Neuronal stem cell (in vitro differentiated cells): ENCODE measurements at places on chromosomes 3 and 15.

GRCh38 chr15:84782346-84782745 is 34.0 kb downstream of the ZNF592 start:
- DNase-seq, result no peak

DNA sequence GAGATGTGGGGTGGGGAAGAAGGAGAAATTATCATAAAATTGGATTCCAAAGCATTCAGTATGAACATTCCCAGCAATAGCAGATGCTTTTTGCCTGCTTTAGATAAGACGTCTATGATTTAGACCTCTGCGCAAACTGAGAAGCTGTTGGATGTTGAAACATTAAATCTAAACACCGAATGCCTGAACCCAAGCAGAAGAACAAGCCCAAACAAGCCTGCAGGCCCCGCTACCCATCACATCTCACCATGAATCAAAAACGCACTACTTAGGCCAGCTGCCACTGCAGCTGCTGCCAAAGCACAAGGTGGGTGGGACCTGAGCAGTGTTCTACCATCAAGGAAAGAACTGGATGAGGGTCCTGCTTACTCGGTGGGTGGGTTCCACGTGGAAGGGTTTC is 24.4 kb upstream of the THBS1 start:
- no peak for DNase-seq

DNA sequence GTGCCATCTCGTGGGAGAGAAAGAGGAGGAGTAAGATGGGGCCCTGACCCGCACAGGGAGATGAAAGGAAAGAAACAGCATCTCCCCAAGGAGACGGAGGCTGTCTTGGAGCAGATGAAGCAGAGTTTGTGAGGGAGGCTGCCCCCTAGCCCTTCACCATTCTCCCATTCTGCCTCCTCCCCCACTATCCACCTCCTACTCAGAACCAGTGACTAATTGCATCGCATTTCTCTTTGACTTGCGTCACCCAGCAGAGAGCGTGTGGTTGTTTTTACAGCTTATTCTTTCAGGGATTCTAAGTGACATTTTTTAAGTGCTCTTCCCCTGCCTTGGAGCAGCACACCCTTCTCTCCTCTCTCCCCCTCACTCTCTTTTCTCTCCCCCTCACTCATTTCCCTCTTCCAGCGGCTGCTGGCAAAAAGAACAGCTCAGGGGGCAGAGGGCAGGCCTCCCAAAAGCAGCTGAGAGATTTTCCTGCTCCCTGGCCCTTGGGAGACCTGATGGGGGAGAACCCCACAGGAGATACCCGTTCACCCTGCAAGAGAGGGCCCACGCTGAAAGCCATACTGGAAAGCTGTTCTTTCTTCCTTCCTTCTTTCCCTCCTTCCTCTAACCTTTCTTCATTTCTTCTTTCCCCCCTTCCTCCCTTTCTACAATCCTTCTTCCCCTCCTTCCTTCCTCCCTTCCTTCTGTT is 91.8 kb downstream of the MRPL46 start:
- DNase-seq, result peak; percentile 8

DNA sequence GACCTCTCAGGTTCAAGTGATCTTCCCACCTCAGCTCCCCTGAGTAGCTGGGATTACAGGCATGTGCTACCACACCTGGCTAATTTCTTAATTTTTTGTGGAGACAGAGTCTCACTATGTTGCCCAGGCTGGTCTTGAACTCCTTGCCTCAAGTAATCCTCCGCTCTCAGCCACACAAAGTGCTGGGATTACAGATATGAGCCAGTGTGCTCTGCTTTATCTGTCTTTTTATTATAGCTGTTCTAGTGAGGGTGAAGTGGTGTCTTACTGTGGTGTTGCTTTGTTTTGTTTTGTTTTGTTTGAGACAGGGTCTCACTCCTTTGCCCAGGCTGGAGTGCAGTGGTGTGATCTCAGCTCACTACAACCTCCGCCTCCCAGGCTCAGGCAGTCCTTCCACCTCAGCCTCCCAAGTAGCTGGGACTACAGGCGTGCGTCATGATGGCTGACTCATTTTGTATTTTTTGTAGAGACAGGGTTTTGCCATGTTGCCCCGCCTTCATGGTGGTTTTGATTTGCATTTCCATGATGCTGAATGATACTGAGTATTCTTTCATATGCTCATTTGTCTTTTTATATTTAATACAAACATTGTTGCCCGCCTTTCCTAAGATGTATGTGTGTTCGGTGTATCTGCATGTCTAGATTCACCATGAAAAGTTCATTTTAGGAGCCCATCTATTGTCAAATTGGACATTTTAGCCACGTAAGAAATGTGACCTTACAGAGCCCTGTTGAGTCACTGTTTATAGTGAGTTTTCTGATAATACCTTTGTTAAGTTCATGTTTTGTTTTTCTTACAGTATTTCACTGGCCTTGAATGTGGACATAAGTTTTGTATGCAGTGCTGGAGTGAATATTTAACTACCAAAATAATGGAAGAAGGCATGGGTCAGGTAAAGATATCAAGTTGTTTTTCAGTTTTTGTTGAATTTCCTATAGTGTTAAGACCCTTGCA is 80.6 kb downstream of the ARIH1 start:
- DNase-seq, result no peak

DNA sequence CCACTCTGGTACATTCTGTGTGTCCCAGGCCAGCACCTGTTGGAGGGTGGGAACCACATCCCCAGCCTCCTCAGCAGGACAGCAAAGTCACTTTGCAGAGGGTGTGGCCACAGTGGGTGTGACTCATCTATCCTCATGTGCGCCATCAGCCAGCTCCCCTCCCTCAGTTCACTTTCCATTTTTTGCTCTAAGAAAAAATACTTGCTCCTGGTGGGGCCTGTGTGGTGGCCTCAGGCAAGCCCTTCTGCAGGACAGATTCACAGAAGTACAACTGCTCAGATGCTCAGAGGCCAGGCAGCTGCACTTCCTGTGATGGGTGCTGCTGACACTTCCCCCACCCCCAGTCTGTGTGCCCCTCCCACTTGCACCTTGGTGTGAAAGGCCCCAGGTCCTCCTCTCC is 78.3 kb upstream of the ALDH1L1 start:
- DNase-seq, result no peak

GRCh38 chr3:61334783-61335182 is 83.5 kb upstream of the FHIT start:
- no peak for DNase-seq

DNA sequence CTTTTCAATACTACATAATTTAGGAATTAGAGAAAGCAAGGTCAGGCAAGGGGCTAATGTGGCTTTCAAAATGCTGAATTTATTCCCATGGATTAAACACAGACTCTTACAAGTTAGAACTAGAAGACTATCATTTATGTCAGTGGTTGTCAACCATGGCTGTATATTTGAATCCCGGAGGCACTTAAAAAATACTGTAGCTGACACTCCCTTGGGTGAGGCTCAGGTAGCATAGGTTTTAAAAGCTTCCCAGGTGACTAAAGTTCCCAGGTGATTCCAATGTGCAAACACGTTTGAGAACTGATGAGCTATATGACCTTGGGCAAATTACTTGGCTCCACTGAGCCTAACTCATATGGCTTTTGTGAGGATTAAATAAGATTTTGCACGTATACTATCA is 29.6 kb downstream of the AAGAB start:
- DNase-seq, result no peak

DNA sequence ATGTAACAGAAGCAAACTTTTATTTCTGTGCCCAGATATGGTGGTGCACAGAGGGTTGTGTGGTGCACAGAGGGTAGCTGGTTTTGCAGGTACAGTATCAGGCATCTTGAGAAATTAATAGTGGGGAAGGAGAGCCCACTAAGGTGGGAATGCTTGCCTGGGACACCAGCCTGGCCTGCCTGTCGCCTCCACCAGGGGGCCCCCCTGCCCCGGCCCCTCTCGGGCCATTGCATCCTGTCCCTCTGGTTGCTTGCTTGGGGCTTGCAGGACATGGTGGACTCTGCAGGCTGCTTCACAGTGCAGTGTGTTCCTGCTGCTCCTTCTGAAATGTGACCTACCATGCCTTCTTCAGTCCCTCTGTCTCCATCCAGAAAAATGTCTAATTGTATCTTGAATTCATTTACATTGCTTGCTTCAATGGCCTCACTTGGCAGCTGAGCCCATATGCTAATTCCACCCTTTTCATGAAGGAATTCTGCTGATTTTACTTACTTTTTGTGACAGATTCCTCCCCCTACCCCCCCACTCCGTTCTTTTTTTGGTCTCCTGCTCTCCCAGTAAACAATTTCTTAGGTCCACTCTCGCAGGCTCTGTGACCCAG is 73.6 kb downstream of the EEFSEC start:
- peak; percentile 23 for DNase-seq

DNA sequence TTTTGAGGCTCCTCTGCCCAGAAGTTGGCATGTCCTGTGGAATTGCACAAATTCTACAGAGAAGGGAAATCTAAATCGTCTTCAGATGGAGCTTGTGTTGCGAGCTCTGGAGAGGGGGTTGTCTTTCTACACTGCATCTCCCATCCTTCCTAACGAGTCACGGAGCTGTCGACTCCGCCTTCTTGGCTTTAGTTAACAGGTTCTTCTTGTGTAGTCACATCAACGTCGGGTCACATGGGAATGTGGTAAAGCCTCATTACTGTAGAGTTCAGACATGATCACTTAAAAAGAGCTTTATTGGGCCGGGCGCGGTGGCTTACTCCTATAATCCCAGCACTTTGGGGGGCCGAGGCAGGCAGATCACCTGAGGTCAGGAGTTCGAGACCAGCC is 60.0 kb downstream of the DNASE1L3 start:
- no peak for DNase-seq

DNA sequence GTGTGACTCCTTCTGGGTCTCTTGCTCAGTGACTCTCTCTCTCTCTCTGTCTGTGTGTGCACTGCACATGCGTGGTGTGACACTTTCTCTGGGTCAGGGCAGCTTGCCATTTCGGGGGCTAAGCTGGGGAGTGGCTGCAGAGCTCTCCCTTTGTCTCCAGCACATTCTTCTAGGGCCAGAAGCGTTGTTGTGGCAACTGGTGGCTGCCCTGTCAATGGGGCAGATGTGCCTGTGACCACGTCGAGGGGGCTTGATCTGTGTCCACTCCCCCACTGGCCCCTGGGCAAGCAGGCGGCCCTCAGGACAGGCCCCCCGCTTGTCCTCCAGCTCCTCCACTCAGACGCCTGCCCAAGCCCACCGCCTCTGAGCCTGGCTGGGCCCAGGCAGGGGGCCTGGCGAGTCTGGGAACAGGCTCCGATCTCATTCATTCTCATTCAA is 67.8 kb downstream of the WNT7A start:
- peak; percentile 54 for DNase-seq

DNA sequence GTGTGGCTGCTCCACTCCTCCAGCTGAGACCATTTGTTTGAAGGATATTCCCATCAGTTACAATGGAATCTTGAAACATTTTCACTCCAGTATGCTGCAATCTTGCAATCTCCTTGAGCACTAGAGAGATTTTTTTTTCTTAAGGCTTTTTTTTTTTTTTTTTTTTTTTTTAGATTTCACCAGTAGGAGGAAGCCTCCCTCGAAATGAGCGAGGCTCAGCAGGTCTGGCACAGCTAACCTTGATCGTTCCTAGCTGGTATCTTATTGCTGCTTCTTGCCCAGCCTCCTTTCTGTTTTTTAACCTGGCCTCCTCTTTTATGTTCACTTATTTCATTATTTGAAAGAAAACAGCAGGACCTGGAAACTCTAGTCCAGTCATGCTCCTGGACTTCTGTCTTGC is 48.1 kb downstream of the RAP2B start:
- no peak for DNase-seq

DNA sequence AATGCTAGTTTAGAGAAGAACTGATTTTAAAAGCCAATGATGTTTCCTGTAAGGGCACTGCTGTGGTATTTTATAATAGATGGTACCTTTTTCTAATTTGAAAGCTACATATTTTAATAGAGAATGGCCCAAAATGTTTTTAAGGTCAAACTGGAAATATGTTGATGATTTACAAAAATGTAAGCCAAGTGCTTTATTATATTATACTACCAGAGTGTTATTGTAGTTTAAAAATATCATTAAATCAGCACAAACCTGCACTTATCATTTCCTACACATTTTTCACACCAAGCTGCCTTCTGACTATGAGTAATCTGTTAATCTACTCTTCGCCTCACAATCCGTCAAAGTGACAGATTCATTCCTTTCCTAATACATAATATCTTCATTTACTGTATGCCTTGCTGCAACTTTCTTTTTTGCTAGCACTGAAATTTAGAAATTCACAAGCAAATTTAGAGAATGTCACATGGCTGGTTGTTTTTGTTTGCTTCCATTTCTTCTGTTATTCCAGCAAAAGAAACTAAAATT is 126.4 kb upstream of the FAM3D start:
- no peak for DNase-seq

DNA sequence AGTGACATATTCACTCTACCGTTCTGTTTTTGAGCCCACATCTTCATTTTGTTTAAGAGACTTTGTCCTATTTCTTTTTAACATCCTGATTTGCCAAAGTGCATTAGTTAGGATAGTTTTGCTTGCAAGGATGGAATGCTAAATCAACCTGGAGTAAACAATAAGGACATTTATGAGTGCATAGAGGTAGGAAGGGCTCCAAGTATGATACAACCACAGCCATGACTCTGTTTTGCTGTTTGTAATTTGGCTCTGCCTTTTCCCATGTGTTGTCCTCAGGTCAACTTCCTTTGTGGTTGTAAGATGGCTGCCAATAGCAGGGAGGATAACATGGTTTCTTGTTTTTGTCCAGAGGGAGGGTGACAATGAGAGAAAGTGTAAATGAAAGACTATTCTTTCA is 66.4 kb upstream of the GOLIM4 start:
- DNase-seq, result no peak

DNA sequence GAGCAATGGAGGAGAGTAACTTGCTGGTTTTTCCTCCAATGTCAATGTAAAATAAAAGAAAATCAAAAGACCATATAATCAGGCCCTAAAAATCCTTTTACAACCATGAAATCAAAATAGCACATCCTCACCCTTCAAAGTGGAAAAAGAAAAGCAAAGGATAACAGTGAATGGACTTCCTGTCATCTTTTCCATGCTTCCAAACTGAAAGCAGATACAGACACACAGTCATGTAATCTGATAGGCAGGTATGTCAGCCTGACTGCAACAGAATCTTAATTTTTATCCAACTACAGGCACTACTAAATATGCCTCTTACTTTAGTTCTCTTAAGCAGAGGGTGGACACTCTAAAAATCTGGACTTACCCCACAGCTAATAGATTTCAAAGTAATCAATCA is 27.8 kb upstream of the IGDCC4 start:
- DNase-seq, result no peak

- no peak for DNase-seq
These were observed 633.7 kb upstream of the SUCLG2 start for GRCh38 chr3:68288085-68288484.

DNA sequence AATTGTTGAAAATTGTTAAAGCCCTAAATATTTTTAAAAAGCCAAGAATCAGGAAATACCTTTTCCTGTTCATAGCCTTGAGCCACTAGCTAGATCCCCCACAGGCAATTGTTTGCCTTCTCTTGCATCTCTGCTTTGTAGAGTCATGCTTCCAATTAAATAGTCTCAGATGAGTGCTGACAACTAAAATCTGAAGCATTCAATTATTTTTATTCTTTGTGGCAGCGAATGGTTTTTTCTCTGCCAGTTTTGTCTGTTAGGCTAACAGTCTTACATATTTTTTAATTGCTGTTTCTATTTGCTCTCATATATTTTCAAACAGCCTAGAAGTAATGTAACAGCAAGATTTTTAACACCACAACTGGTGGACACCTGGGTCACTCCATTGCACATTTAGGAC is 277.1 kb upstream of the GBE1 start:
- DNase-seq, result no peak

- DNase-seq, result no peak
These were observed 2.5 kb downstream of the RBM15B start for GRCh38 chr3:51393564-51393963.

GRCh38 chr3:16614033-16615031 is 9.1 kb upstream of the DAZL start:
- no peak for DNase-seq

- no peak for DNase-seq
These were observed 4.7 kb downstream of the RBMS3 start for GRCh38 chr3:29285471-29286071.
